ENCODE measurements at places on chromosomes 11 and 22.

- peak; percentile 92 for DNase-seq
These were observed at the start of gene IL17RA for GRCh38 chr22:17084554-17085276. Gene IL17RA (plus strand): TSS chr22:17085000. CDS start chr22:17085092, 92 bp downstream.

- no peak for DNase-seq
These were observed 9.7 kb downstream of the DGKZ start for GRCh38 chr11:46356924-46357482.

- DNase-seq: no peak
These were observed 867.4 kb downstream of the NTM start for GRCh38 chr11:132237781-132238180.

DNA sequence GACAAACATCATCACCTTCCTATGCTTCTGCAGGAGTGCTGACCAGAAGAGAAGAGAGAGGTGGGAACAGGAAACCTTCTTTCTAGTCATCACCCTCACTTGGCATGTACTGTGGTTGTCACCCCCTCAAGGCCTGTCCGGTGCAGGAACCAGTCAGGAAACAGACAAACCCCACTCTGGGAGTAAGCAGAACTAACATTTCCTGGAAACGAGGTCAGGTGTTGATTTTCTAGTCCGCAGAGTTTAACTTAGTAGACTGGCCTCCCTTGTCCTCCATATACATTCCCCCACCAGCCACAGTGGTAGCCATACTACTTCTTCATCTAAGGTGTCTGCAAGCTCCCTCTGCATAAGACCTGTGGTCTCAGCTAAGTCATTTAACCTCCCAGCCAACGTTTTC, 80.7 kb upstream of the NCAM1 start:
- DNase-seq: no peak

DNA sequence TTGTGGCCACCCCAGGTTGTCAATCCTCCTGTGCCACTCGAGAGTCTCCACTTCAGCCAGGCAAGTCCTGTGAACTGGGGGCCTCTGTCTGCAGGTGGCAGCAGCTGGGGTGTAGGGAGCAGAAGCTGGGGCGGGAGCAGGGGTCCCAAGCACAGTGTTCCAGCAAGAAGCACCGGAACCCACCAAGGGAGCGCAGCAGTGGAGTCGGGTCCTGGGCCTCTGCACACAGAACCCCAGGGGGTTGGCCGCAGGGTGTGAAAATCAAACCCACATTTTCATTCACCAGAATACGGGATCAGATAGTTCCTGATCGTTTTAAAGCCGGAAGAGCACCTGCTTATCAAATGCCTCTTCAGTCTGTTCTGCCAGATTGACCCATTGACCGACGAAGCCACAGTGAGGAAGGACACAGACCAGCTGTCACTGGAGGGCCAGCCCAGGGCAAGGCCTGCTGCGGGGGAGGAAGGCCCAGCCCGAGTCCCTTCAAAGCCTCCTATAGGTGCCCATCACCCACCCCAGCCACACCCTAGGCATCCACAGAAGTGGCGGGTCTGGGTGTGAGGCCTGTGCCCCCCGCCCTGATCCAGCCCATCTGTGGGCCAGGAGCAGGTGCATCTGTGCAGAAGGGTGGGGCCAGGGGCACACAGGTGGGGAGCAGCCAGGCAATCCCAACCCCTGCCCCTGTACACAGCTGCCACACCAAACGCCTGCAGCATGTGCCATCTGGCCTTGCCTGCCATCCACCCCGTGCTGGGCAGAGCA, 34.1 kb downstream of the RSPH14 start:
- DNase-seq: no peak

Measured in activated CD4-positive, alpha-beta T cell treated with anti-CD3 and anti-CD28 coated beads, Interleukin-2, amount 50 U/mL, for 4 hours (primary cell).